ENCODE measurements at places on chromosomes 12 and 14.

GRCh38 chr14:72666610-72667009 lies 227.3 kb downstream of the DPF3 start:
- no peak for DNase-seq

GRCh38 chr12:82966001-82966559 lies 279.4 kb downstream of the TMTC2 start:
- no peak for DNase-seq

- DNase-seq: no peak
These were observed 67.5 kb downstream of the DIP2B start for GRCh38 chr12:50572287-50572686.

DNA sequence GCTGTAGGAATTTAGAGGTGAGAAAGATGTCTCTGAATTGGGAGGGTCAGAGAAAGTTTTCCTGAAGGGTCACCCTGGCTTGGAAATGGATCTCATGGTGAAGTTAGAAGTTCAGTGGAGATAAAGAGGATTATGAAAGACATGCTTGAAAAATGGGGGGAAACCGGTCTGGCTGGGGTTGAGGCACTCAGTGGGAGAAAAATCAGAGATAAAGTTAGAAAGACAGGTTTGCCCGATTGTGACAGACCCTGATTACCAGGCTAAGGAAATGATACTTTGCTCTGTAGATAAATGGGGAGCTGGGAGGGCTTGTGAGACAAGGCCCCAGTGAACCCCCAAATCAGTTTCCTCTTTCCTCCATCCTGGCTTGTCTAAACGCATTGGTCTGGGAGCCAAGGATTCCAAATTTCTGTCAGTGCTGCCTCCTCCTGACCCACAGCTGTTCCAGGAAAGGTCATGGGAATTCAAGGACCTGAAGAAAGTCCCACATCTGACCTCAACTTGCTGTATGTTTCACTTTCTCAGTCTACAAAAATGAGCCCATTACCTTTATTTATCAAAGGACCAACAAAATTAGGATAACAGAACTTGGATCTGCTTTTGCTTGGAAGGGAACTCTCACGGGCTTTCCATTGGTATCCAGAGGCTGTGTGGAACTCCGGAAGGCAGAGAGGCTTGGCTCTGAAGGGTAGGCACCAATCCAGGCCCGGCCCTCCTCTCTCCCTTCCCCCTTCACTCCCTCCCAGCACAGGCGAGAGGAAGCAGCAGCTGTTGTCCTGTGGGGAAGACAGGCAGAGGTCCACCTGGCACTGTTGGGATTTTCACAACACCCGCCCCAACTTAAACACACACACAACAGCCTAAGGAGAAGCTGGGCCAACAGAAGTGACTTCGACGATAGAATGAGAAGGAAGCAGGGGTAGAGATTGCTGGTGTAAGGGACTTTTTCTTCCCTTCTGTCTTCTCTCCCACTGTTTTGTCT lies 3.4 kb upstream of the RNASE7 start:
- DNase-seq: no peak

DNA sequence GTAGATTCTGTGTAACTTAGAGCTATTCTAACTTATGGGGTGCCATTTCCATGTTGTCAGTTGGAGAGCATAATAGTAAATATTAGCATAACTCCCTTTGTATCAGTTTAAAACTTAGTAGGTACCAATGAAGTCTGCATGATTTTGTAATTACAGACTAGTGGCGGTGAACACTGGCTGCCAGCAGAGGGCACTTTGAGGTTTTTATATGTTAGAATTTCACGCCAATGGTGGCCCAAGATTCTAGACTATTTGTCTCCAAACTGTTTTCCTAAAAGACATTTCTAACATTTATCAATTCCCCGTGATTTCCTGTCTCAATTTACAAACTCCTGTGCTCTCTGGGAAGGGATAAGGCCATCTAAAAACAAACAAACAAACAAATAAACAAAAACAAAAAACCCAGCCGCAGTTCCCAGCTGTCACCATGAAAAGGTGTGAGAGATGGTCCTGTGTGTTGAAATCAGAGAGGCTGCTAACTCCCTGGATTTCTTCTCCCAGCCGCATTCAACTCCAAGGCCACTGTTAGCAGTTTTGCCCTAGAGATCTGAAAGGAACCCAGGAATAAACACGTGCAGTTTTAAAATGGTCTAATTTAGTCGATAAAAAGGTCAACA lies 57.6 kb downstream of the BRMS1L start:
- DNase-seq: peak; percentile 34

GRCh38 chr14:98074111-98074510 lies 1197.9 kb downstream of the BCL11B start:
- DNase-seq: no peak

DNA sequence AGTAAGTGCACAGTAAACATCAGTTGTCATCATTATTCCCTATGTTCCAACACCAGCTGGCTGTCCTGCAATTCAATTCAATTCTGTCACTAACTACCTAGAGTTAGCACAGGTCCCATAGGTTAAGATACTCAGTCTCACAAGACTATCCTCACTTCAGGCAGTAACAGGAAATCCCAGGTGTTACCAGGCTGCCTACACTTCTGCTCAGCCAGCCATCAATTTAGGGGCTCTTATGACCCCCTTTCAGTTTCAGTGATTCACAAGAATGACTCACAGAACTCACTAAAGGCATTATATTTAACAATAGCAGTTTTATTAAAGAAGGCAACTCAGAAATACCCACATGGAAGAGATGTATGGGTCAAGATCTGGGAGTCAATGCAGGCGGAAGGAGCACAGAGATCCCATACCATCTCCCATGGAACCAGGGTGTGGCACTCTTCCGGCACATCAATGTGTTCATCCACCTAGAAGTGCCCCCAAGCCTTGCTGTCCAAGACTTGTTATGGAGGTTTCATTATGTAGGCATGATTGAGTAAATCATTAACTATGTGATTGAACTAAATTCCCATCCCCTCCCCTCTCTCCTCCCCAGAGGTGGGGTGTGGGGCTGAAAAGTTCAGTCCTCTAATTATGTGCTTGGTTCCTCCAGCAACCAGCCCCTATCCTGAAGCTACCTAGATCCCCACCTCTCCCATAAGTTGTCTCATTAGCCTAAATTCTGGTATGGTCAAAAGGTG lies 120.8 kb upstream of the WSCD2 start:
- no peak for DNase-seq

DNA sequence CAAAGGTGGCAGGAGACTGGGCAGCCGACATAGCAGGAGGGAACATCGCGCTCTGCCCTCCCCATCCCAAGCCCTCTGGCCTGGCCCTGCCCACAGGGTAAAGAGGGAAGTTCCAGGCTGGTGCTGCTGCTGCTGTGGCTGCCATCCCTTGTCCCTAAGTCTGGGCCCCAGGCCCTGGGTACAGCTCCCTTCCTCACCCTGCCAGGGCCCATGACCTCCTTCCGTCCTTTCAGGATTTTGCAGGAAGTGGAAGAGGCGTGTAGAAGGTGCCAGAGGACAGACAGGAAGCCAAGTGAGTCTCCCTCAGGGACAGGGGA lies 14.7 kb upstream of the NCOR2 start:
- no peak for DNase-seq

DNA sequence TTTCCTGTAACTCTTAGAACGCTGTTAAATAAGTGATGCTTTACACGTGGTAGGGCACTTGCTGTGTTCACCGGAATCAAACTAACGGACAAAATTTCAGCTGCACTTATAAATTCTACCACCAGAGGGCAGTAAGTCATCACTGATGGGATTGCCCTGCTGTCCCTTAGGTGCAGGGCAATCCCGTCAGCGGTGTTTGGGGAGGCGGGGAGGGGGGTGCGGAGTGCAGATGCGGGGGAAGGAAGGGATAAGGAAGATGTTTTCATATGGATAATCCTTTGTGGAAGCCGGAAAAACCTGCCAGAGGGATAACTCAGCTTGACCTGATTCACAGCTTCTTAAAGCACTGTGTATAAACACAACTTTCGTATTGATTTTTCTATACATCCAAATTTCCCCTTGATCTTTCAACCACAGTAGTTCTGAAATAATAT lies 21.7 kb upstream of the SLC10A1 start:
- DNase-seq: peak; percentile 69

- no peak for DNase-seq
These were observed 97.2 kb upstream of the KRAS start for GRCh38 chr12:25347716-25348592.

GRCh38 chr12:27523305-27523641 lies 733 bp upstream of the PPFIBP1 start:
- no peak for DNase-seq

DNA sequence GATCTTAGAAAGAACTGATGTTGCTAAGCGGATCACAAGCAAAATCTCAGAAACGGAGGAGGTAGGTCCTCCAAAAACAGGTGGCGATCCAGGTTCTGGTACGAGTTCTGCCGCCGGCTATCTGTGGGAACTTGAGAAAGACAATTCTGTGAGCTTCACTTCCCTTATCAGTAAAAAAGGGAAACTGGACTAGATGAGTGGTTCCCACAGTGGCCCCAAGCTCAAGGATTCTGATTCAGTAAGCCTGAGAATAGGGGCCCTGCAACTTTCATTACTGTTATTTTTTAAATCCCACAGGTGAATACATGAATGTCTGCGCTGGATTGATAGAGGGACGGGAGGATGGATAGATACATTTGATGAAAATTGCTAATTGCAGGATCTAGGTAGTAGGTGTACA lies 160.2 kb downstream of the PPM1H start:
- no peak for DNase-seq

- no peak for DNase-seq
These were observed 42.8 kb downstream of the ZC3H14 start for GRCh38 chr14:88605594-88605993.

DNA sequence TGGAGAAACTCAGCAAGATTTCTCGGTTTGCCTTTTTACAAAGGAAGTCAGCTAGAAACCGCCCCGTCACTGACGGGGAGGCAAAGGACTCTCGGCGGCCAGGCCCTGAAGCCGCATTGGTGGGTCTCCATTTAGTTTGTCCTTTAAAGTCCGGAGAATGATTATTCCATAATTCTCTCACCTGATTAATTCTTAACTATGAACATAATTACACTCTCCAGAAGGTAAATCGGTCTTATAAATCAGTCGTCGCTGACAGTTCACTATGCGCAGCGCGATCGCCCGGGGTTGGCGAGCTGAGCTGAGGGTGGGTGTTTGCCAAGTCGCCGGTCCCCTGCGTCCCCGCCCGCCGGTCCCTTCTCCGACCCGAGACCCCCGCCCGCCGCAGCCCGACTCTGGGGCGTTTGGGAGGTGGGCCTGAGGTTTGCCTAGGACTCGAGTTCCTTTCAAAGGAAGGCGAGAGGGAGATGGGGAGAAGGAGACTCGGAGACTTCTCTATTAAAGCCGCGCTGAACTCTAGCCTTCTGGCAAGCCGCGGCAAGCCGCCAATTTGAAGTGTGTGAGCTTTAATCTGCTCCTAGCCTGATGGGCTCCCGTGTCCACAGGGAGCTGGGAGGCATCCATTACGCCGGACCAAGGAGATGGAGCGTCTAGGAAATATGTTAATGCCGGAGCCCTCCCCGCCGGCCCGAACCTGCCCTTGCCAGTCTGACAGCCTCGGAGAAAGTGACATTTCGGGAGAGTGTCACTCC lies 392.9 kb downstream of the NOVA1 start:
- no peak for DNase-seq

DNA sequence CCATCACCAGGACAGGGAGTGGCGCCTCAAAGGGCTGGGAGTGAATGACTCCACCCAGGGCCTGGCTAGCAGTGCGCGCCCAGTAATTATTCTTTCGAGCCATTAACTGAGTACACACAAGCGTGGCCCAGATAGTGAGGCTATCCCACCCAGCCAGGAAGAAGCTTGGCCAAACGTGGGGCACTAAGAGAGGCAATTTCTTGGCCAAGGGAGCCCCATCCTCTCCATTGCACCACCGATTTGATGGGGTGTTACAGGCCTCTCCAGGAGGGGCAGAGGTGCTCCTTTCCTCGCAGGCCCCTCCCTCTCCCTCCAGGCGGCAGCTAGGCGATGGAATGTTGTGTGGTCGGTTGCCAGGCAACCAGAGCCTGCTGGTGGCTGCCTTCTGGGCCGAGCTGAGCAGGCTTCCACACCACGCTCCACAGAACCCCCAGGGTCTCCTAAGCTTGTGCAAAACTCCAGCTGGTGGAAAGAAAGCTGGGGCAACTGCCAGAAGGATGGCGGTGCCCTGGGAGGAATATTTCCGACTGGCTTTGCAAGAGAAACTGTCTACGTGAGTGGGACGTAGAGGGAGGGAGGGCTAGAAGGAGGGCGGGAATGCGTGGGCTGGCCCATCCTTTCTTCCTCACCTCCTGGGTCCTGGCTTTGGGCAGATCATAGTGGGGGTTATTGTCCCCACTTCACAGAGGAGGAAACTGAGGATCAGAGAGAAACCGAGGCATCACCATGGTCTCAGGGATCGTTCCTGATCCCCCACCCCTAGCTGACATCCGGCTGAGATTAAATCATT lies at the start of gene CFAP73:
CFAP73 (plus strand) TSS at position 364 of the 790 bp plus-strand sequence; CDS start at position 498, 134 bp downstream.
- no peak for DNase-seq

DNA sequence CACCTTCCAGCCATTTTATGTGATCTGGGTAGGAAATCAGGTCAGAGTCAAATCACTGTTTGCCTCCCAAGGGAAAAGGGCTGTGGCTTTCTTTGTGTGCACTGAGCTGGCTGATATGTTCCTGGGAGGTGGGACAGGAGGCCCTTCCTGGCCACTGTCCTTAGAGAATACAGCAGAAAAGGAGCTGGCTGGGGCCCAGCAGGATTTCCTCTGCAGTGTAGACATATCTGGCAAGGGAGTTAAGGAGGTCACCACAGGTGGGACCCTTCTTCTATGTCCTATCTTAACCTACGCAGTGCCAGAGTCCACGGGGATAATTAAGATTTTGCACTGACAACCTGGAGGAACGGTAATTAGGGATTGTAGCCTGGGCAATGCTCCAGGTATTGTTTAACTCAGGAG lies 145.3 kb downstream of the NTF3 start:
- no peak for DNase-seq

- no peak for DNase-seq
These were observed 457.6 kb downstream of the EGLN3 start for GRCh38 chr14:33493266-33493665.

GRCh38 chr12:4471256-4471655 lies 25.6 kb upstream of the FGF6 start:
- no peak for DNase-seq

- DNase-seq: peak; percentile 13
These were observed 76.6 kb downstream of the SSPN start for GRCh38 chr12:26271889-26272492.

DNA sequence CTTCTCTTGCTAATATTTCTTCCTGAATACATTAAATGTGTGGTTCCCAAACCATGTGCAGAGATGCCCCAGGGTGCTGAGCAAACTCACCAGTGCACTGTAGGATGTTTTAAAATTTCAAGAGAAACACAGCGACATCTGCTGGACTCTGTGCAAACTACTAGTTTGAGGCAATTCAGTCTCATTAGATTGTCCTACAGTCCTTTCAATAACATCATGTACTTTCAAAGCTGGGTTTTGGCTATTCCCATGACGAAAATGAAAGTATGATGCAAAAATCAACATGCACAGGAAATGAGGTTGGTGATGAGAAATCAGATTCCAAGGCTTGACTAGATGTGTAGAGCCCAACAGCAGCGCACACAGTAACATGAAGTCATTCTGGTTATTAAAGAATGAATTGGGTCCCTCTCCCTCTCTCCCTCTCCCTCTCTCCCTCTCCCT lies 66.3 kb downstream of the CLIP1 start:
- DNase-seq: peak; percentile 58

DNA sequence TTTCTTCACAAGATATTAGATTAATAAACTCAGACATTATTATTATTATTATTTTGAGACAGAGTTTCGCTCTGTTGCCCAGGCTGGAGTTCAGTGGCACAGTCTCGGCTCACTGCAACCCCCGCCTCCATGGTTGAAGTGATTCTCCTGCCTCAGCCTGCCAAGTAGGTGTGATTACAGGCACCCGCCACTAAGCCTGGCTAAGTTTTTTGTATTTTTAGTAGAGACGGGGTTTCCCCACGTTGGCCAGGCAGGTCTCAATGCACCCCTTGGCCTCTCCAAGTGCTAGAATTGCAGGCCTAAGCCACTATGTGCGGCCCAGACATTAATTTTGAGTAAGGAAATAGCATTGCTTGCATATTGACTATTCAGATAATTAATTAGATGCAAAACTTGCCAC lies 554.9 kb upstream of the LRFN5 start:
- no peak for DNase-seq
